Foreskin keratinocyte (primary cell): ENCODE measurements at places on chromosomes 16 and 17. TPM values are rescaled to one million over a fixed set of nuclear protein-coding genes. Genes with fewer than 3 reads are reported as not detected.

The HOXB4 gene
- polyA plus RNA-seq, result 0.03 and 0.04 TPM in 2 replicates

The METTL22 gene
- 20.5 and 22.5 TPM in 2 replicates for polyA plus RNA-seq

The KREMEN2 gene
- polyA plus RNA-seq, result 10.7 and 14.5 TPM in 2 replicates

The MAPT gene
- 0.09 and 0.12 TPM in 2 replicates for polyA plus RNA-seq

The KRT27 gene
- polyA plus RNA-seq, result not detected in 2 replicates

The RAC3 gene
- 43.9 and 46.1 TPM in 2 replicates for polyA plus RNA-seq

The HSPB9 gene
- not detected in 2 replicates for polyA plus RNA-seq

The SLC5A10 gene
- polyA plus RNA-seq, result 0.06 TPM in 1 of 2 replicates, not detected in the other

The KAT2A gene
- polyA plus RNA-seq, result 36.5 and 39.4 TPM in 2 replicates

The ZNF830 gene
- 6.5 and 9.1 TPM in 2 replicates for polyA plus RNA-seq

The HOXB13 gene
- not detected in 2 replicates for polyA plus RNA-seq

The SHCBP1 gene
- polyA plus RNA-seq, result 11.4 and 16.7 TPM in 2 replicates
